Vagina (tissue), 2 donors: ENCODE measurements at places on chromosomes 11 and 22. TPM values are rescaled to one million over a fixed set of nuclear protein-coding genes. Genes with fewer than 3 reads are reported as not detected.

DNA sequence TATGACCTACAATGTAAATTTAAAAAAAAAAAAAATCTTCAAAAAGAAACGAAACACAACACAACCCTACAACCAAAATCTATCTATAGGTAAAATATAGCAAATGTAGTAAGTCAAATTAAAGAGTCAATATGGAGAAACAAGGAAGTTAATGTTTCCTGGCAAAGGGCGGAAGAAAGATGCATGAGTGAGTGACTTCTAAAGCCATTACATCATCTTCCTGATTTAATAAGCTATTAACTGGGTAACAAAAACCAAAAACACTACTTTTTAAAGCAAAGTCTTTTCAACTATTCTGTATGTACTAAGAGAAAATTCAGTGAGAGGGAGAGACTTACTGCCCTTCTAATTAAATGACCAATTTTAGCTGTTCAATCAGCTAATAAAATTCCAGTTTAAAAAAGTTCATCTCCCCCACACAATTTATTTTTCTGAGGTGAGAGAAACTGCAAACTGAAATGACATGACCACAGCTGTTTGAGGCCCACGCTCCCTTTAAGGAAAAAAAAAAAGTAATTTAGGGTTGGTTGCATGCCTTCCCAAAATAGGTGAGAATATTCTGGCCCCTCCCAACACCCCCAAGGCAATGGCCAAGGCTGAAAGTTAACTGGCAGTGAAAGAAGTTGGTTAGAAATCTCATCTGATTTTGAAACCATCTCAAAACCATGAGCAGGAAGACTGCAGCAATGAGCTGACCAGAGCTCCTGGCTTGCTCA lies 5.9 kb downstream of the SF1 start:
- DNase-seq: no peak

DNA sequence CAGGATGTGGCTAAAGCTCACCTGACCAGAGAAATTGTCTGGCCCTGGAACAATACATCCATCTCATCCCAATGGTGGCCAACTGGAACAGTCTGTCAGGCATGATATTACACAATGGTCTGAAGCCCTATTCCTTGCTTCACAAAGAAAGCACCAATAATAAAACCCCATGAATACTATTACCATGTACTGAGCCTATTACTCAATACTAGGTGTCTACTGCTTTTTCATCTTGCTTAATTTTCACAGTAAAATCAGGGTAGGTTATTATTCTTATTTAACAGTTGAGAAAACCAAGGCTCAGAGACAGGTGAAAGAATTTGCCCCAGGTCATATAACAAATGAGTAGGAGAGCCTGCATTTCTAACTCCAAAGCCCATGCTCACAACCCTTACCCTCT lies 68.9 kb upstream of the CAPRIN1 start:
- no peak for DNase-seq

DNA sequence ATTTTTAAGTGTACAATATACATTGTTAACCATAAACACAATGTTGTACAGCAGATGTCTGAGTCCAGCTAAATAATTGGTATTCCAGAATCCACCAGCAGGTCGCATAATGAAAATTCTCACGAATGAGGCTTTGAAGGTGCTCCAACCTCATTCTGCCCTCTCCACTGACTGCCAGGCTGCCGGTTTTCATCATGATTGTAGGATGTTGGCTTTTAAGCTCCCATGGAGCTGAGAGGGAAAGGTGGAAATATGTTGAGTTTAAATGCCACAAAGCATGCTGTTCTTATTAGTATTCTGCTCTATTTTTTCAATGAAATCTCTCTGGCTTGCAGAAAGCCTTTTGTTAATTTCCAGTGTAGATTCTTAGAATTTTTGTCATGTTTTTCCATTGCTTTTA lies 337.2 kb upstream of the DDI1 start:
- no peak for DNase-seq

- DNase-seq: no peak
Measured at GRCh38 chr22:37870273-37870672, 21.1 kb downstream of the EIF3L start.

DNA sequence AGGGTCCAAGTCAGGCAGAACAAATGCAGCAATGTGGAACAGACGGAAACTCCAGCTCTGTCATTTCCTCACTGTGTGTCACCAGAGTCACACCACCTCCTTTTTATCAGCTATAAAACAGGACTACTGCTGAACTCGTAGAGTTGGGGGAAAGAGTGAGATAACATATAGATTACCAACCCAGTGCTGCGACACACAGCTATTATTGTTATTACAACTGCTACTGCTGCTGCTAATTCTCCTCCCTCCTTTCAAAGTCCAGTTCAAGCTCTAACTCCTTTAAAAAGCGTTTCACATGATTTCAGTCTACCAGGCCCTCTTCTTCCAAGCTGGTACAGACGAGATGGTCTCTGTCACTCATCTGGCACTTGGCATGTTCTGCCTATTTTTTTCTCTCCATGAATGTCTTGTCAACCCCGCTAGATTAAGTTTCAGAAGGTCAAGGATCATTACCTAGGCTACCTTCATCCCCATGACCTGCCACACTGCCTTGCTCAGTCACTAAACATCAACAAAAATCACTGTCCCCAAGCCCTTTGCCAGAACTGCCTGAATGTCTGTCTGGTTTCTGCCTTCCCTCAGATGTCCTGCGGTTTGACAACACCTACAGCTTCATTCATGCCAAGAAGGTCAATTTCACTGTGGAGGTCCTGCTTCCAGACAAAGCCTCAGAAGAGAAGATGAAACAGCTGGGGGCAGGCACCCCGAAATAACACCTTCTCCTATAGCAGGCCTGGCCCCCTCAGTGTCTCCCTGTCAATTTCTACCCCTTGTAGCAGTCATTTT lies 3.7 kb upstream of the MTFP1 start:
- DNase-seq: no peak

The OR51B2 gene
- not detected for total RNA-seq
